ENCODE measurements at places on chromosomes 2 and 18.

DNA sequence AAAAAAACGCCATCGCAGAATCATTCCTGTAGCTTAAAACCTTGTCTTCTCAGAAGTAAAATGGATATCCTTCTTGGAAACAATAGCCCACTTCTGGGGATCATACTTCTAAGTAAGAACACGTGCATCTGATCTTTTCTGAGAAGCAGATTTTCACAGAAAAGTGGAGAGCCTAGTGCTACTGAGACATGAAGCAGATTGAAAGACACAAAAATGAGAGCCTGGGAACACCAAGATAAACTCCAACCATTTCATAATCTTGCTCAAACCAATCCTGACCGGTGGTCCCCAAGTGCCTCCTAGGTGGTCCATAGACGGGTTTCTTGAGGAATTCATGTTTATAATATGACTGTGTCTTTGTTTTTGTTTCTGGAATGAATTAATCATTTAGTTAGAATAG is 191.2 kb downstream of the IRS1 start:
- DNase-seq = no peak

DNA sequence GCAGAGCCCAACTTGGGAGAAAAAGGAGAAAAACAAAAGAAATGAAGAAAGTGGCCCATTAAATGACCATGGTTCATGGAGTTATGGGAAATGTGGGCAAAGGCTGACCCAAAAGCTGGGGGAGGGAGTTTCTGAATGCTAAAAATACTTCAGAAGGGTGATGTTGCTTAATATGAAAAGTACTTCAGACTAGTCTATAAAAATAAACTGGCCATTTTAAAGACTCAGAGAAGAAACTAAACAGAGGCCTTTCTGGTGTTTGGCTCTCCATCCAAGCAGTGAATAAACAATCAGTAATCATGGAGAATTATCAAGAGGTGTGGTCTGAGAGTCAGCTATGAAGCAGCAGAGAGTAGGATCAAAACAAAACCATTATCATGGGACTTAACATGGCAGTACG is 160.8 kb upstream of the MAPRE2 start:
- DNase-seq = no peak

- DNase-seq = no peak
Observed at GRCh38 chr2:44118257-44118656, 50.4 kb upstream of the PPM1B start.

DNA sequence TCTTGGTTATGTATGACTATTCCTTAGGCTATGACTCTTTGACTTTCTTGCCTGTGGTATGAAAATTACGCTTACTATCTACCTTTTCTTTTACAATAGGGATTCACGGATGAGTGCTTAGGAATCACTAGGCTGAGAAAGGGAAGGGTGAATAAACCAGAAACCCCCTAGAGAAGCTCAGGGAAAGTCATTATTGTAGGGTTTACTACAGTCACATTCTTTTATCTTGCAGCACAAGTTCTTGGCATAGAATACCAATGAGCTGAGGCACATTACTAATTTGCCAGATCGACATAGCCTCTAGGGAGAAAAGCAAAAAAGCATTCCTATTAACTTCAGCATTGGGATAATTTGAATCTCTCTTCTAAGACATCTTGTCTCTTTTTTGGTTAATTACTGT is 103.3 kb downstream of the ST6GAL2 start:
- DNase-seq = no peak

- DNase-seq = no peak
Observed at GRCh38 chr2:63888490-63889402, 47.0 kb downstream of the UGP2 start.

- DNase-seq = no peak
Observed at GRCh38 chr2:173452416-173452815, 97.7 kb downstream of the CDCA7 start.
